ENCODE measurements at places on chromosomes 6 and 20.
A peak's percentile ranks its signal among the peaks of the same experiment; 100 is the strongest.

DNA sequence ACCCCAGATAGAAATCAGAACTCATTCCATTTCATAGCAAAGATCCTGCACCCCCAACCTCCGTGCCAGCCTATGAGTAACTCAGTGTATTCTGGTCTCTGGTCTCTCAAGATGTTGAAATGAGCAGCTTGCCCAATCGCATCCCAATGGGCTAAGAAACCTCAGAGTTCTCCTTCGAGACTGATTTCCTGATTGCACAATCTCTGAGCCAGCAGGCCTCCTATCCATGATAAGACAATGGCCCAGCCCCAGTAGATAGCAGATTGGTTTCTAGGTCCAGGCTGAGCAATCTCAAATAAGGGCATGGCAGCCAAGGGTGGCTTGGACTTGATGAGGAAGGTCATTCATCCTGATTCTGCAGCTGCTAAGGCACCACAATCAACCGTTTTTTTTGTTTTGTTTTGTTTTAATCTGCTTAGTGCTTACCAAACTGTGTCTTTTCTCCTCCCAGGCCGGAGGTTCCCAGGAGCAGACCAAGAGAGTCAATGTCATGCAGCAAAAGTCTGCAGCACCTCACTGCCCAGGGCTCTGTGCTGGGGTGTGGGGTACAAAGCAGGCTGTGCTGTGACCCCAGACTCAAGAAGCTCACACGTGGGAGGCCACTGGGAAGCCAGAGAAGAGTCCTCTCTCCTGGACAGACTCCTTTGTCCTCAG is 125.1 kb upstream of the NXT1 start:
- DNase-seq, result no peak

DNA sequence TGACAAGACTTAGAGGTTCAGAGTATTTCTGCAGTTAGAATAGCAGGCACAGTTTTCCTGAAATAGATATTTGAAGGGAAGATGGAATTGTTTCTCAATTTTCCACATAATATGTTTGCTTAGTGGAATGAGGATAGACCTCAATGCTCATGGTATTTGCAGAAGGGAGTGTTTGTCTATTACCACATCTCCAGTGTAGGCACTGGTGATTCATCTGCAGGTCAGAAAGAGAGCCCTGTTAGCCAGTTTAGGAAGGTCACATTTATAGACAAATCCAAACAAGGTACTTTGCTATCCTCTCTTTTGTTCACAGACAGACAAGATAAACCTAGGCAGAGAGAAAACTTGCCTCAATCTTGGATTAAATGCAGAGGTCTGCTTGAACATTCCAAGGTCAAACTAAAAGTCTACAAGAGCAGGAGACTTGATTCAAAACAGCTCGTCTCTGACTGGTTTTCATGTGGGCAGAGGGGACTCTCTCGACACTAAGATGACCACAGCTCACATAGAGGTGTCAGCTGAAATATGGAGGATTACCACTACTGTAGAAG is 22.8 kb downstream of the ISM1 start:
- DNase-seq, result no peak

GRCh38 chr6:1636272-1636825 is 26.6 kb downstream of the FOXC1 start:
- DNase-seq, result no peak

GRCh38 chr6:53994201-53994600 is 117.0 kb upstream of the MLIP start:
- no peak for DNase-seq

DNA sequence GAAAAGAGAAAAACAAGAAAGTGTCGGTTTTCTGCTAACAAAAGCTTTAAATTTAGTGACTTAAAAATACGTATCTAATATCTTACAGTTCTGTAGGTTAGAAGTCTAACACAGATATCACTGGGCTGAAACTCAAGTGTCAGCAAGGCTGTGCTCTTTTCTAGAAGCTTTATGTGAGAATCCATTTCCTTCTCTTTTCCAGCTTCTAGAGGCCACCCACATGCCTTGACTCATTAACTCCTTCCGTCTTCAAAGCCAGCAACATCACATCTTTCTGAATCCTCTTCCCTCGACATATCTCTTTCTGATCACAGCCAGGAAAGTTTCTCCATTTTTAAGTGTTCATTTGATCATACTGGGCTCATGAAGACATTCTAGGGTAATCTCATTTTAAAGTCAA is 262.0 kb downstream of the MAFB start:
- no peak for DNase-seq

DNA sequence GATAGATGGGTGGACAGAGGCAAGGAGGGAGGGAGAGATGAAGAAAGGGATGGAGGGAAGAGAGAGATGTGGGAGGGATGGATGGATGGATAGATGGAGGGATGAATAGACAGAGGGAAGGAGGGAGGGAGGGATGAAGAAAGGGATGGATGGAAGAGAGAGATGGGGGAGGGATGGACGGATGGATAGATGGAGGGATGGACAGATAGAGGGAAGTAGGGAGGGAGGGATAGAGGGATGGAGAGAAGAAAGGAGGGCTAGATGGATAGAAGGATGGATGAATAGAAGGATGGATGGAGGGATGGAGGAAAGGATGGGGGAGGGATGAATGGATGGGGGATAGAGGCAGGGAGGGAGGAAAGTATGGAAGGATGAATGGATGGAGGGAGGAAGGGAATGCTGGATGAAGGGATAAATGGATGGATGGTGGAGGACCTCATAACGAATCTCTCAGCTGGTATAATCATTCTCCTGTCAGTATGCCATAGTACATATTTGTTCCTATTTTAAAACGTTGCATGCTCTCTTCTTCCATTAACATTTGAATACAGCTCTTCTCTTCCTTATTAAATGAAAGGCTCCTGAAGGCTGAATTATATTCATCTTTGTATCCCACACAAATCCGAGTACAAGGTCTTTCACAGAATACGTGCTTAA is 136.4 kb downstream of the HIVEP2 start:
- DNase-seq, result no peak

- DNase-seq, result no peak
These were observed 19.0 kb upstream of the KIFC1 start for GRCh38 chr6:33372526-33373123.

- DNase-seq, result no peak
These were observed 129.4 kb downstream of the IBTK start for GRCh38 chr6:82118150-82118562.

- DNase-seq, result no peak
These were observed 8.4 kb downstream of the ZNF341 start for GRCh38 chr20:33740189-33740588.

GRCh38 chr6:162873537-162873936 is 145.8 kb downstream of the PACRG start:
- no peak for DNase-seq

DNA sequence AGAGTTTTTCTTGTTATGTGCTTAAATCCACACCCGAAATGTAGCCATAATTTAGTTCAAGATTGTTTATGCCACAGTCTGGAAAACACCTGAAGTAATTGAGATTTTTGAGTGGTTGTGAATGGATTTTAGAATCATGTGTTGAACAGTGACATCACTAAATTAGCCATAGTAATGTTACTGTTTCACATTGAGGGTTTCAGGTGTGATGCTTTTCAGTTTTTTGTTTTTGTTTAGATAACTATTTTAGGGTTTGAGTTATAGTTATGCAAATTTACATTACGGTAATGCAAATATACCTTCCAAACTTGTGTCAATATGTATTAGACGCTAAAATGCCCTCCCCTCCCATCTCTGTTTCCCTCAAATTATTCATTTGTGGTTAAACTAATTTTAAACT is 22.9 kb downstream of the QKI start:
- DNase-seq, result no peak

GRCh38 chr6:45927421-45928320 is 88.0 kb downstream of the CLIC5 start:
- DNase-seq, result no peak

GRCh38 chr6:37456816-37457560 is 24.0 kb downstream of the CMTR1 start:
- DNase-seq, result no peak

DNA sequence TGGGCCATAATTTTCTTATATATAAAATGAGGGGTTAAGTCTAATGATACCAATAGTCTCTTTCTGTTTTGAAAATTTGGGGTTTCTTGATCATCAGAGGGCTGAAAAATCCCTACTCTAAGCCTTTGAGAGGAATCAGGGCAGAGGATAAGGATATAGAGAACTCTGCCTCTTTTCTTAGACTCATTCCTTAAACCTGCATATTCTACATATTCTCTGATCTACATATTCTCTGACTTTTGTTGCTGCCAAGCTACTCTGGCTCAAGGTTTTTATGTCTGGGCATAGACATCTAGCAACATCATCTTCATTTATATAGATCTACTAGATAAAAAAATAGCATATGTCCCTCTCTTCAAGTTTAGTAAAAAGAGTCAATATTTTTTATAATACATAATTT is 71.2 kb downstream of the FLRT3 start:
- DNase-seq, result no peak

DNA sequence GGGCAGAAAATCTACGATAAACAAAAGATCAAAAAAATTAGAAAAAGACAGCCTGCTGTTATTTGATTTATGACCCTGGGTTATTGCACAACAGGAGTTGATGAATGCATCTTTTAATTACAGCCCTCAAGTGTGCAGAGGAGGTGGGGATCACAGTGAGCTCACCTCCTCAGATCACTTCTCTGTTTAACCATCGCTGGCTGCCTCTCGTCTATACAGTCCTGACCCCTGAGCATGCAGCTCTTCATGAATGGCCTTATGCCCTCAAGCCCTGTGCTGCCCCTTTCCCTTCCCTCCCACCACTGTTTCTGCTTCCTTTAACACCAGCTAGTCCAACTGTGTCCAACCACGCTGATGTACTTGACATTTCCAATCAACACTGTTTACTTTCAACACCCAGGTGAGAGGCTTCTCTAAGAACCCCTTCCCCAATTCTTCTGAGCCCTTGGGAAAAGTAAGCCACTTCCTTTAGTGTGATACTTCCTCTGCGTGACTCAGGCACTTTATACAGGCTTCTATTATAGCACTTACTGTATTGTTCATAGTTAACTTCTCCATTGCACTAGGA is 60.6 kb upstream of the RIPOR2 start:
- no peak for DNase-seq

- DNase-seq, result no peak
These were observed 65.7 kb downstream of the UNC5CL start for GRCh38 chr6:40973304-40973703.

- DNase-seq, result no peak
These were observed 10.8 kb downstream of the CAGE1 start for GRCh38 chr6:7378740-7379139.

- DNase-seq, result no peak
These were observed 119.1 kb upstream of the SLC2A12 start for GRCh38 chr6:134171517-134171916.

GRCh38 chr6:46015119-46015968 is at the start of gene CLIC5:
Gene CLIC5, minus strand, starts transcription at chr6:46015860. Its CDS starts 318 bp downstream, at chr6:46015542.
- DNase-seq, result peak; percentile 65

- DNase-seq, result no peak
These were observed 41.8 kb upstream of the MTRF1L start for GRCh38 chr6:153044295-153044694.

DNA sequence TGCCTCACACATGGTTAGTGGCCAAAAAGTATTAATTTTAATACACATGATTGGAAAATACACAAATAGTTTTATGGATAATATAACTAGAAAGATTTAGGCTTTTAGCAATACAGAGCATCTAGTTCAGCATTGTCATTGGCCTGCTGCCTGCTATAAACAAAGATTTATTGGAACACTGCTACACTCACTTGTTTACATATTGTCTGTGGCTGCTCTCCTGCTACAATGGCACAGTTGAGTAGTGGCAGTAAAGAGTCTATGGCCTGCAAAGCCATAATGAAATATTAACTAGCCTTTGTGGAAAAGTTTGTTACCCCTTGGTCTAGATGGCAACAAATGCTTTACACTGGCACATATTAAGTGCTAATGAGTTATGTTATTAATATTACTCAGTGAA is 37.8 kb downstream of the ZNF451 start:
- DNase-seq, result no peak

DNA sequence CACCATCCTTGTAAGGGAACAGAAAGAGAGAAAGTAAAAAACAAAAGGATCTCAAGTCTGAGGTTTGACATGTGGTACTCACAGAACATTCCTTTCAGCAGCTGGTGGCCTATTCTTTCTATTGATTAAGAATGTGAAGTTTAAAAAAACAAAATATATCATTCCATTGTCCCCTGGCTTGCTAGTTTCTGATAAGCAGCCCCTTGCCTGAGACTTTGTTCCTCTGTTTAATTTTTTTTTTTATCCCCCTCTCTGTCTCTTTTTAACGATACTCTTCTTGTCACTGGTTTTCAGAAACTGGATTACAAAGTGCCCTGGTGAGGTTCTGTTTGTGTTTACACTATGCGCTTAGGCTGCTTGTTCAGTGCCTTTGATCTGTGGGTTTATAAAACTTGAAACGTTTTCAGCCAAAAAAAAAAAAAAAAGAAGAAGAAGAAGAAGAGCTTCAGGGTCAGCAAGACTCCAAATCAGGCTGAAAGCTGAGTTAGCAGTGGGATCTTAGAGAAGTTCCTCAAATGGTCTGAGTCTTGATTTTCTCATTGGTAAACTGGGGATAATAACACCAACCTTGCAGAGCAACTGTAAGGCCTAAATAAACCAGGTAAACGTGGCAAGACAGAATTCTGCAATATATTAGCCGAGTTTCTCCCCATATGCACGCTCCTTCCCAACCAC is 45.1 kb upstream of the SLC22A23 start:
- DNase-seq, result no peak

DNA sequence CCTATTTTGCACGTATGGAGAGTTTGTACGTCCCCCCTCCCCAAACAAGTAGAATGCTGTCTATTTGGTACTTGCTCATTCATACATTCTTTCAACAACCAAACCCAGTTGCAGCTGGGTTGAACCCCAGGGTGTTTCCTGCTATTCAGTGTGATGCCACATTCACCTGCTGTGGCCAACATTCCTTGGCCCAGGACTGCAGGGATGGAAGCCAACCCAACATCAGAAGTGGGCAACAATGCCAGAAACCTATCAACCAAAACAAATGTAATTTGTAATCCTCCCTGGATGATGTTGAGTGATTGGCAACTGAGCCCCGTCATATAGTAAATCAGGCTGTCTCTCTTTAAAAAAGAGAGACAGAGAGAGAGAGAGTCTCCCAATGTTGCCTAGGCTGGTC is 8.9 kb downstream of the NT5E start:
- DNase-seq, result no peak

- DNase-seq, result no peak
These were observed 30.0 kb upstream of the FABP7 start for GRCh38 chr6:122749451-122750050.

GRCh38 chr6:35547676-35548075 is 35.0 kb upstream of the TULP1 start:
- DNase-seq, result no peak
